ENCODE measurements at places on chromosomes 3 and 15.
A peak's percentile ranks its signal among the peaks of the same experiment; 100 is the strongest.

- DNase-seq = no peak
Measured at GRCh38 chr3:279325-279724, 82.8 kb downstream of the CHL1 start.

DNA sequence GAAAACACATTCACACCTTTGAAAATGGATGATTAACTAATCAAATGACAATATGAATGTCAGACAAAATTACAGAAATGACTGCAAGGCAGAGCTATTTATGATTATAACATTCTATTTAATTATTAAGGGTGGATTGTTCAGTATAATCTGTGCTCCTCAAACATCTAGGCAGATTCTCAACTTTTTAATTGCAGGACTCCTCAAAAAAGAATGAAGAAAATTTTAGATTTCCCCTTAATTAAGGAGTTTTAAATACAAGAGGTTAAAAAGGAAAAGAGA, 22.6 kb upstream of the CMC1 start:
- no peak for DNase-seq

- DNase-seq = peak; percentile 37
Measured at GRCh38 chr3:184748219-184749135, 36.6 kb upstream of the MAGEF1 start.

- no peak for DNase-seq
Measured at GRCh38 chr3:12185172-12185710, 26.5 kb upstream of the TIMP4 start.

DNA sequence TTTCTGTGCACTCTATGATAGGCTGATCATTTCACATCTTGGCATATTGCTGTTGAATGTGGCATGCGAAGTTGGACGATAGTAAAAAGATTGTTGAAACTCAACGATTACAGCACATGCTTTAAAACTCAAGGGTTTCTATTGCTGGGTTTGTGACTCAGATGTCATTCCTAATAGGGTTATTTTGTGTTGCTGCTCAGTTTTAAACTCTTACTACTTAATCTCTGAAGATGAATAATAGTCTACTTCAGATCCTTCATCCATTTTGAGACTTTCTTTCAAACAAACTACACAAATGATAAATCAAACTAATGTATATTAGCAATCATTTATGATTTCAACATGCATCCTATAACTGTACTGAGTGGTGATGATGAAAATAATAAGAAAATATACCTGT, 71.3 kb upstream of the MBNL1 start:
- DNase-seq = peak; percentile 44

DNA sequence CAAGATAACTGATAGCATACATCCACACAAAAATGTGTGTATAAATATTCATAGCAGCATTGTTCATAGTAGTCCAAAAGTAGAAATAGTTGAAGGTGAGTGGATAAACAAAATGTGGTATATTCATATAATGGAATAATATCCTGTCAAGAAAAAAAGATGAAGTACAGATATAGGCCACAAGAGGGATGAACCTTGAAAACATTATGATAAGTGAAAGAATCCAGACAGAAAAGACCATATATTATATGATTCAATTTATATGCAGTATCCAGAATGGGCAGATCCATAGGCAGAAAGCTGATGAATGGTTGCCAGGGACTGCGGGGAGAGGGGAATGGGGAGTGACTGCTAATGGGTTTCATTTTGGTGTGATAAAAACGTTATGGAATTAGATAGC, 54.3 kb upstream of the TNIK start:
- no peak for DNase-seq

GRCh38 chr3:155946178-155946577, 75.7 kb downstream of the GMPS start:
- DNase-seq = no peak

GRCh38 chr3:32992310-32992686, 40.9 kb downstream of the CCR4 start:
- no peak for DNase-seq

DNA sequence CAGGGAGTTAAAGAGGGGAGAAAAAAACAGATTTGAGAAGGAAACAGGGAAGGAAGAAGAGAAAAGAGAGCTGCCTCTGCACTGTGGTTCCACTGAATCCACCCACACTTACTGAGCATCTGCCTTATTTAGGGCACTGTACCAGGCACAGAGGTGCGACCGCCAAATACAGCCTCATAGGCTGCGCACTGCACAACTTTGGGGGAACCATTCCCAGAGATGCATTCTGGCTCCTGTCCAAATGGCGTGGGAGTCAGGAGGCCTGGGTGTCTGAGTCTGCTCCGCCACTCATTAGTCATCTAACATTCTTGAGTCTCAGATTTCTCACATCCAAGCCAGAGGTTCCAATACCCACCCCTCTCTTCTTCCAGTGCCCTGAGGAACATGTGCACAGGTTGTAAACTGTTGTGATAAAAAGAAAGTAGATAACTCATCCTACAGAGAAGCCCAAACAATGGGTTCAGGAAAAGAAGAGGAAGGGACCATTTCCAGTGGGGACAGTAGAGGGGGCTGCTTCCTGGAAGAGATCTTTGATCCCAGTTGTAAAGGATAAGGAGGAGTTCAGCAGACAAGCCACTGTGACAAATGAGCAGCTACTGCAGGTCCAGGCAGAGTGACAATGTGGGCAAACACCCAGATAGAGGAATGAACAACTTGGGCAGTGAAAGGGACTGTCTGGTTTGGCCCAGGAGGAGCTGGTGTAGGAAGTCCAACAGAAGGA, 254.6 kb downstream of the UACA start:
- DNase-seq = no peak

- DNase-seq = peak; percentile 11
Measured at GRCh38 chr3:144200004-144200403, 228.4 kb downstream of the DIPK2A start.

DNA sequence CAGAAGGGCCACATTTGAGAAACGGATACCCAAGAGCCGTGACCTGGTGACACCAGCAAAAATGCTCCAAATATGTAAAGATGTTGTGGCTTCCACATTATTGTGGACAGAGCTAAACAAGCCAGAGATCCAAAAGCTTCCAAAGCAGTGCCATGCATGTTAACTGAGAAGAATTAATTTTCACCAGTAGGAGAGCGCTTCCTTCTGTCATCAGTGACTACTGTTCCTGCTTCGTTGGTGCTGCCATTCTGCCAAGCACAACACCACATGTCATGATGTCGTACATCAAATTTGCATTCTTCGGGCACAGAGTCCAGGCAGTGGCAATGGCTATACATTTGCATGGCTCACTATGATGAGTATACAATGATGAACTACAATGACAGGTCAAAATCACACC, 19.1 kb upstream of the CHST2 start:
- DNase-seq = no peak

DNA sequence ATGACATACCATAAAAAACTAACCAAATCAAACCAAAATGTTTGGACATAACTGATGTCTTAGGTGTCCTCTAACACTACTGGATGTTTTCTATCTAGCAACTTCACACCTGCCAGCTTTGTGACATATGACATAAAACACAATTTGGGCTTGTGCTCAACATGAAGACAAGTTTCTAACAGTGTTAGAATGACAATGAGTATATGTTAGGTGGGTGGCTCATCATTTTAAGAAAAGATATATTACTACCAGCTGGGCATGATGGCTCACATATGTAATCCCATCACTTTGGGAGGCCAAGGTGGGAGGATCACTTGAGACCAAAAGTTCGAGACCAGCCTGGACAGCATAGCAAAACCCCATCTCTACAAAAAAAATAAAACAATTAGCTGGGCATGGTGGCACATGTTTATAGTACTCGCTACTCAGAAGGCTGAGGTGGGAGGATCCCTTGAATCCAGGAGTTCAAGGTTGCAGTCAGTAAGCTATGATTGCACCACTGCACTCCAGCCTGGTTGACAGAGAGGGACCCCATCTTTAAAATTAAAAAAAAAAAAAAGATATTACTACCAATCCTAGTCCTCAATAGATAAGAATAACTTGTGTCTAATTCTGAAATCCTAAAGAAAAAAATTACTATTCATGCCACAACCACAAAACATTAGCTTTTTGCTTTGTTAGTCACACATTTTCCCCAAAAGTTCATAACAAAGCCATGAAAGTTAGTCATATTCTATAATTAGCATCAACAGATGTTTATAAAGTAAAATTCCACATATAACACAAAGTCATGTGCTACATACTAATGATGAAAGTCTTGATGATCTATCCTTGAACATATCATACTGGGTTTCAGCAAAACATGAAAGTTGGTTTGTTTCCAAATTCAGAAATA, 59.9 kb downstream of the LRRFIP2 start:
- no peak for DNase-seq

DNA sequence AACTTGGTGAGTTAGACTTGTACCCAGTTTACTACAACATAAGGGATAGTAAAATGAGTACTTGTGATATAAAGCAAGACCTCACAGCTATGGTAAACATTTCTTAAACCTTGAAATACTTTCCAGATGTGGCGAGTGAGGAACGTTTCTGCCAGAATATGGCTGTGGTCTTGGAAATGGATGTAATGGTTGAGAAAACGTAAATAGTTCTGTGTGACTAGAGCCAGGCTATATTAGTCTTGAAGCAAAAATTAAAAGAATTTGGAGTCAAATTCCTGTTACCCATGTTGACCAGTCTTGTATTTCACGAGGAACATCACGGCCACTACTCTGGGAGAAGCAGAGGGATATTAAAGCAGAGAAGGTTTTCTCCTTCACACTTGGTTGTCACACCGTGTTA, 15.3 kb downstream of the OR4F15 start:
- no peak for DNase-seq

GRCh38 chr3:39937874-39938273, 128.5 kb downstream of the MYRIP start:
- no peak for DNase-seq

GRCh38 chr15:33506781-33507296, 196.1 kb downstream of the RYR3 start:
- DNase-seq = no peak

DNA sequence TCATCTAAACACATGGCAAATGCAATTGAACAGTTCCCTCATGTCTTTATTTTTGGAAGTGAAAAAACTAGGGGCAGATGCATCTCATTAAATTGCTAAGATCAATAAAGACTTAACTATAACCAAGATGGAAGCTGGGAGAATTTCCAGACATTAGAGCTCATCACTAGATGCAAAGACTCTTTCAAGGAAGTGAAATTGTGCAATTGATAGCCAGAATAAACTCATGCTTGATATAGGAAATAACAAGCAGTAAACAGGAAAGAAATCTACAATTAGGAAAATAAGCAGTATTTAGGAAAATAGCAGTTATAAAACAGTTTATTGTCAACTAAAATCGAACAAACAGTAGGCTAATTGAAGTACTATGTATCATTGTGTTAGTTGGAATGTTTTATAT, 8.8 kb upstream of the ANKUB1 start:
- DNase-seq = no peak

- no peak for DNase-seq
Measured at GRCh38 chr3:13172644-13173013, 99.4 kb upstream of the IQSEC1 start.

- no peak for DNase-seq
Measured at GRCh38 chr3:6714962-6715361, 146.0 kb upstream of the GRM7 start.

DNA sequence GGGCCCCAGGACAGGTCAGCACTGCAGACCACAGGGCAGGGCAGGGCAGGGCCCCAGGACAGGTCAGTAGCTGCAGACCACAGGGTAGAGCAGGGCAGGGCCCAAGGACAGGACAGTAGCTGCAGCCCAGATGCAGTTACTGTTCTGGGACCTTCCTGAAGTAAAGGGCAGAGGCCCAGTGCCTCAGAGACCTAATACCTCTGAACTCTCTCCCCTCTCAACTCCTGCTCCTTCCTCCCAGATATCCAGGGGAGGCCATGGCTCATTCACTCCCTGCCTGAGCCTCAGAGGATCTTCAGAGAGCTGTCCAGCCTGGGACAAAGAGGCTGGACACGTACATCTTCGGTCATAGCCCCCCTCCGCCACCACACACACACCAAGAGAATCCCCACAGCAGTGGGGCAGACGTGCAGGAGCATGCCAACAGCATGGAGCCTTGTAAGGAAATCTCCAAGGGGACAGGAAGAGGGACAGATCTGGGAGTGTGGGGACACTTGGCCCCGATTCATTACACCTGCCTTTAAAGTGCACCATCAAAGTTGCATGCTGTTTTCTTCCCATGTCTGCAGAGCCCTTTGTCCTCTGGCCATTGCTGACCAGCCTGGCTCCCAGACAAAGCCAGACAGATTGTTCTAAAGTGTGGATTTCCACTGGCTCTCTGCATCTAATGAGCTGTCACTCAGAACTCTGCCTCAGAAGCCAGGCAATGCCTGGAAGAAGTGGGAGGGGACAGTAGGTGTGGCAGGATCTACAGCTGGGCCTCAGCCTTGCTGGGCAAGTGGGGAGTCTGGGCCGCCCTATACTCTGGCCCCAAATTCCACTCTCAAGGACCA, 24.2 kb upstream of the BUB1B start:
- no peak for DNase-seq

- no peak for DNase-seq
Measured at GRCh38 chr3:134941820-134942219, 146.8 kb downstream of the EPHB1 start.

DNA sequence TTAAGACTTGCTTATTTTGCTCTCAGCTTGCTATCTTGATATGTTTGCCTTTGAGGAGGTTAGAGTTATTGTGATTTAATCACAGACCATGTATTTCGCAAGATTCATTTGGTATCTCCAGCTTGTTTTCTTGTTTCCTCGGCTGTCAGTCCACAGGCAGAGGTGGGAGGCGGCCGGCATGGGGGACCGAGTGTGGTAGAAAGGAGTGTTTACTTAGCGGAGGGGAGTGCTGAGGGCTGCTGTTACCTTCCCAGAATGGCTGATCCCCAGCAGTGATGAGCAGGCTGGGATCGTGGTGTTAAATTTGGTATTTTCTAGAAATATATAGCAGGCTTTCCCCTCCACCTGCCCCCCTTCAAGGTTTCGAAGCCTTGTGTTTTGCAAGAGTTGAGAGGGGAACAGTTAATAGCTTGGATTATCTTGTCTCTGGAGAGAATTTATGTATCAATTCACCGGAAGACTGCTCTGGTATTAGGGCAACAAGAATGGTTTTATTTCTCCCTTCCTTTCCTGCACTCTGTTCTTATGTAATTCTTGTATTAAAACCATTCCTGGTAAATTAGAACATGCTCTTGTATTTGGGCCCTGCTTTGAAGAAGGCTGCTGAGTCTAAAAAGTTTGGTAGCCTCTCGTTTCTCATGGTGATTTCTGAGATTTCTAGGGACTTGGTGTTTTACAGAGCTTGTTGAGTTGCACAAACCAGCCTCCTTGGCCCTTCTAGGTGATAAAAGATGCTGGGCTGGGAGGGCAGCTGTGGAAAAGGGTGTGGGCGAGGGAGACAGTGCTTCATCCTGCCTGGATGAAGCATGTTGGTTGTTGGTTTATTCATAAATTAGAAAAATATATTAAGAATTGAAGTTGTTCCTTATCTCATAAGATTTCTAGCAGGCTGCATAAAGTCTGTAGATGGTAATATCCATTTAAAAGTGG, 151.4 kb downstream of the IGF1R start:
- DNase-seq = no peak

DNA sequence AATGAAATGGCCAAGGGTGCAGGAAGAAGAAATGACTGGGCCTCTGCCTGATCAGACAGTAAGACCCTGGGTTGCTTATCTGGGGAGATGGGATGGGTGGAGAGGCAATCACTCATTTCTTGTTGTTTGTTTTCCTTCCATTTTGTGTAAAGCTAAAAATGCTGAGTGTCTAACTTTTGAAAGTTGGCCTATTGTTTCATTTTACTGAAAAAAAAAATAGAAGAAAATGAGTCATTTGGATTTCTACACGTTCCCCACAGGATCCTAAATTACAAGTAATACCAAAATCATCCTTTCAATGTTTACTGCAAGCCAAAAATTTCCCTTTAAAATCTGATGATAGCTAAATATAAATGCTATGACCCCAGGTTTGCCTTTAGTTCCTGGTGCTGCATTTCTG, 30.6 kb downstream of the PTX3 start:
- no peak for DNase-seq

GRCh38 chr3:149005416-149005815, 14.1 kb downstream of the GYG1 start:
- DNase-seq = no peak

Measured in erythroblast (primary cell).